MV-4-11 (cell line): ENCODE measurements at places on chromosomes 5 and 9.

DNA sequence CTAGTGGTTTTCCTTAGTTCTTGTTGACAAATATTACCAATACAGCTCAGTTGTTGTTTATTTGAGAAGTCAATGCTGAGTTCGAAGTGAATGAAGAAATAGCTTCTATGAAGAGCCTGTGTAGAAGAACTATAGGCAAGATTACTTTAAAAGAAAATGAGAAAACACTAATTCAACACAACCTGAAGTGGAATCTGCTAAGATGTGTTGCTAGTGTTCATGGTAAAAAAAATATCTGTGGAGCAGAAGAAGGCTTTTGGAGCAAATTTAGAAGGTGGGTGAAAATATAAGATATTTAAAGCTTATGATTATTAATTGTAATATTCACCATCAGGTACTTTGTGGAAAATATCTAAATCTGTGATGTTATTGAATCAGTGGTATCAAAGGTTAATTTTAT, 2.5 kb upstream of the DOCK2 start:
- DNase-seq = no peak

GRCh38 chr9:124941679-124942561, 1.0 kb upstream of the GOLGA1 start:
- DNase-seq = peak; percentile 59

DNA sequence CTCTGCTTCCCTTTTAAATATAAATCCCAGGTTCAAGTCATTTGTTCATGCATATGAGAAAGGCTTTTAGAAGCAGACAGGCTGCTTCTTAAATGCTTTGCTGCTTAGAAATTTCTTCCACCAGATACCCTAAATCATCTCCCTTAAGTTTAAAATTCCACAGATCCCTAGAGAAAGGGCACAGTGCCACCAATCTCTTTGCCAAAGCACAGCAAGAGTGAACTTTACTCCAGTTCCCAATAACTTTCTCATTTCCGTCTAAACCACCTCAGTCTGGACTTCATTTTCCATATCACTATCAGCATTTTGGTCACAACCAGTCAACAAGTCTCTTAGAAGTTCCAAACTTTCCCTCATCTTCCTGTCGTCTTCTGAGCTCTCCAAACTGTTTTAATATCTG, 679.8 kb upstream of the FTMT start:
- no peak for DNase-seq

GRCh38 chr9:69594180-69594579, 78.0 kb downstream of the APBA1 start:
- no peak for DNase-seq

GRCh38 chr5:78655746-78656290, 7.2 kb upstream of the LHFPL2 start:
- DNase-seq = no peak

- no peak for DNase-seq
These were observed 243.8 kb downstream of the CRB2 start for GRCh38 chr9:123599781-123600180.

DNA sequence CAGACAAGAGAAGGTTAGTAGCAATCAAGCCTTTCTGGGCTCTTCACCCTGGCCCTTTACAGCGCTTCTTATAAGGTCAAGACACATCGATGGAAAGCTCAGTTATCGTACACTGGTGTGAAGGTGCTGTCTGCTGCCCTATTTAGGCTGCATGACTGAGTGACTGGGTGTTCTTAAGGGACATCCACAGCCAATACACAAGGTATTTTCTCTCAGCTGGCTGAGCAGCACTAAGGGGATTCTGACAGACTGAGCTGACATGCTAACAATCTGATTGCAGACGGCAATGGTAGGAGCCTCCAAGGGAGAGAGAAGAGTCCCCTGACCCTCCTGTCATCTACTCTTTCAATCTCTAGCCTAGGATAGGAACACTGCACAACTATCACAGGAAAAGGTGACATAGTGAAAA, 577.9 kb downstream of the ISL1 start:
- no peak for DNase-seq

DNA sequence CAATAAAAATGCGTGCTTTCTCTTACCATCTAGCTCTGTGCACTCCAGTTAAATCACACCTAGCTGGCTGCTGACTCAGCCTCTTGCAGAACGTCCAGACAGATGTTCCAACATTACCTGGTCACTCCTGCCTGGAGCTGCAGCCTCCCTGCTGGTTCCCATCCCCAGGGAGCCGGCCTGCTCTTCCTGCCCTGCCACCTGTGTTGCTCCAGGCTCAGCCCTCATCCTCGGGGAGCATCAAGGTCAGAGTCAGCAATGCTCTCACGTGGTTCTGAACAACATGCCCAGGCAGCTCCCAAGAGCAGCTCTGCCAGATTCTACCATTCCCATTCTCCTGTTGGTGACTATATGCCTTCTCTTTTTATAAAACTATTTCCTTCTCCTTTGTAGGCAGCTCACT, 81.3 kb downstream of the GADD45G start:
- no peak for DNase-seq

DNA sequence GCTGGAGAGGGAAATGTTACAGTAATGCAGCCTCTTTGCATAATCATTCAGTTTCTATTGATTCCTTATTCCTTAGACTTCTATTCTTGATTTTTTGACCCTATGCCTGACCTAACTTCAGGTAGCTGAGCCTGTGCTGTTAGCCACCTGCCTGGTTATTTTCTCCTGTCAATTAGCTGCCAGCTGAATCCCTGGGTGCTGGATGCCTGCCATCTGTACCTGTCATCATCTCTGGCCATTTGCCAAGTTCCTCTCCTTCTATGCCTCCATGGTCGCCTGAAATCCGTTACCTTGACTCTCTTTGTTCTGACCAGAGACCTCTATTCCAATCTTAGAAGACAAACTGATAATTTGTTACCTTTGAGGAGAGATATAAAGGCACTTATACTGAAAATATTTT, 178.3 kb downstream of the CAVIN4 start:
- no peak for DNase-seq

GRCh38 chr5:130112246-130112645, 208.0 kb downstream of the CHSY3 start:
- DNase-seq = no peak

GRCh38 chr5:116130471-116130870, 45.6 kb downstream of the COMMD10 start:
- DNase-seq = no peak

DNA sequence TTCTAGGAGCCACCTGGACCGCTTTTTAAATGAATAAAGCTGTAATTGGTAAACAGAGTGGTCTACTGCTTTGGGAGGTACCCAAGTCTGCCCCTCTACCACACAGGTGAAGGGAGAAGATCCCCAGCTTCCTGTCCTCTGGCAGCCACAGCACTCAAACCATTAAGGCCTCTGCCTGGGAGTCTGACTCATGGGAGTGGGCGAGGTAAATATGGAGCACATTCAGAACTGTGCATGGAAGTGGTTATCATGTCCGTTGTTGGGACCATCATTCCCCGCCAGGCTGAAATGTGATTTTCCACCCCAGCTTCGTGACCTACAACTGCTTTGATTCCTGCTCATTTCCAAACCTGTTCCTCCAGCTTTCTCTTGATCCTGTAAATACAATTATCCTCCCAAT, 59.5 kb upstream of the ALDH1B1 start:
- no peak for DNase-seq

GRCh38 chr9:134175808-134176598, 11.6 kb upstream of the RNU6ATAC start:
- DNase-seq = no peak

GRCh38 chr5:181129601-181130000, 1.4 kb downstream of the OR2V1 start:
- no peak for DNase-seq

- DNase-seq = no peak
These were observed 1236.0 kb downstream of the MAT2B start for GRCh38 chr5:164741376-164741775.

DNA sequence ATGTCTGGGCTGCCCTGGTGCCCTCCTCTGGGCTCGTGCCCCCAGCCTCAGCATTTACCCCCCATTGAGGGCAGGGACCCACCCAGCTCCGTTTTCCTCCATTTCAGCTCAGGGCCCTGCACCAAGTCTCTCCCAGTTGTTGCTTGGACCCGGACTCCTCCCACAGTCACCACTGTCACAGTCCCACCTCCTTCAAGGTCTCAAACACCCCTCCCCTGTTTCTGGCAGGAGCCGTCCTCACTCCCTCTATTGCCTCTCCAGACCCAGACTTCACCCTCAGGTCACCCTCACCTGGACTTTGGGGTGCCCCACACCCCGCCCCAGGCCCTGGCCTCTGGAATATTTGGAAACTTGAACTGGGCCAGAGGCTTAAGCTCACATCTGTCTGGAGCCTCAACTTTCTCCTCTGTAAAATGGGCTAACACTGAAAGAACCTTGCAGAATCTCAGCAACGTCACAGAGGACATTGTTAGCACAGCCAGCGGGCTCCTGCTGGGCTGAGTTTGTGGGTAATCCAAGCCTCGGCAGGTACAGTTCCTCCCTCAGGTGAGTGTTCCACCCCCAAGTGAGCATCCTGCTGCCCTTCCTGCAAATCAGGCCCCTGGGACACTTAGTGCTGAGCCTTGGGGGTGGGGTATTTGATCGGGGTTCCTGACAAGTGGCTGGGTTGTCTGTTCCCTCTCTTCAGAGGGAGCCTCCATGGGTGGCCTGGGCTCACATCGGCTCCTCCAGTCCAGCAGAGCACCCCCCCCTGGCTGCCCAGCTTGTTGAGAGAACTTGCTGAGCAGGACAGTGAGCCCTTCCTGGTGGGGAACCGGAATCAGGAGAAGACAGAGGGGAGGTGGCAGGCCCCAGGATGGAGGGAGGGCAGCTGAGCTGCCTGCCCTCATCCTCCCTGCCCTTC, 130.1 kb downstream of the C9orf50 start:
- no peak for DNase-seq
